ENCODE measurements at places on chromosomes 6 and 20. TPM values are rescaled to one million over a fixed set of nuclear protein-coding genes. Genes with fewer than 3 reads are reported as not detected.

DNA sequence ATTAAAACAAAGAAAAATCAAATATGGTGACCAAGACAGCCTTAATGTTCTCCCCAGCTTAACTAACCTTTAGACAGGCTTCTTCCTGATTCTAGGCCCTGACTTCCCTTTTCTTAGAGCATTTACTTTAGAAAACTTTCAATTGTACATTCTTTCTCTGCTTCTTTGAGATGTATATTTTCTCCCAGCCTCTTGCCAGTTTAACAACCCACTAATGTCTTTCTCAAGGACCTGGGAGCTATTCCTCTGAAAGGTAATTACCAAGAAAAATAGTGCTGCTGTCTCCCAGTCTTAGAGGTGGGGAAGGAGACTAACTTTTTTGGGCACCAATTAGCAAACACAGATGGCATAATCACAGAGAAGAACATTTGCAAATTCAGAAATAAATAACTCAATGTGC lies 62.8 kb upstream of the KCNQ5 start:
- no peak for DNase-seq

The TRIM15 gene
- 0.06 TPM for polyA plus RNA-seq

The EYS gene
- polyA plus RNA-seq, result 0.07 TPM

The MLN gene
- polyA plus RNA-seq, result not detected

Data from lung (tissue), 17 donors.